ENCODE measurements at places on chromosomes 16 and 17. TPM values are rescaled to one million over a fixed set of nuclear protein-coding genes. Genes with fewer than 3 reads are reported as not detected.
A peak's percentile ranks its signal among the peaks of the same experiment; 100 is the strongest.

Gene NPIPB2
- 10.2 TPM for total RNA-seq

Gene SULT1A4
- total RNA-seq, result 9.5 TPM

GRCh38 chr17:72943826-72944689 lies 148.4 kb downstream of the SLC39A11 start:
- H3K4me1 ChIP-seq, result no peaks in the 10 kb centered on the region
- H3K36me3 ChIP-seq, result no peaks in the 10 kb centered on the region
- H3K4me3 ChIP-seq, result no peak overlapping the region
- no peak overlapping the region for H3K27ac ChIP-seq
- H3K27me3 ChIP-seq, result no peaks in the 10 kb centered on the region

- H3K27ac ChIP-seq, result peak overlapping the region; percentile 14
- no peak overlapping the region for H3K4me3 ChIP-seq
- H3K4me1 ChIP-seq, result no peaks in the 10 kb centered on the region
- H3K27me3 ChIP-seq, result no peaks in the 10 kb centered on the region
Observed at GRCh38 chr16:55471448-55472097, 7.4 kb upstream of the MMP2 start.

DNA sequence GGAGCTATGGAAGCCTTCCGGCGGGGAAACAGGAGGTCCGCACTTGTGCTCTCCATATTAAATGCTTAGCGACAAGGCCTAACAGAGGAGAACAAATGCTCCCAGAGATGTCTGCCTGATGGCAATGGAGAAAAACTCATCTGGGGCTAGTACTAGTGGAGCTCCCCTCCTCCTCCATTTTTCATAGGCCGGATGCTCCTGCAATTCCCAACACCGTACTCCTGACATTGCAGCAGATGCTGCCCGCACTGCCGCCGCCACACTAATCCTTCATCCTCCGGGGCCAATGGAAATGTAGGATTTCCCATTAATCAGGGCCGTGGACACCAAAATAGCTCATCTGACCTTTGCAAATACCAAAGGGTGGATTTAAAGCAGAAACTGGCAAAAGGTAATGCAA lies 27.5 kb downstream of the TOM1L2 start:
- no peaks in the 10 kb centered on the region for H3K36me3 ChIP-seq
- peaks cover 47% of the 10 kb centered on the region for H3K4me1 ChIP-seq
- no peak overlapping the region for H3K27ac ChIP-seq
- no peaks in the 10 kb centered on the region for H3K27me3 ChIP-seq
- no peak for DNase-seq
- no peak overlapping the region for H3K4me3 ChIP-seq

DNA sequence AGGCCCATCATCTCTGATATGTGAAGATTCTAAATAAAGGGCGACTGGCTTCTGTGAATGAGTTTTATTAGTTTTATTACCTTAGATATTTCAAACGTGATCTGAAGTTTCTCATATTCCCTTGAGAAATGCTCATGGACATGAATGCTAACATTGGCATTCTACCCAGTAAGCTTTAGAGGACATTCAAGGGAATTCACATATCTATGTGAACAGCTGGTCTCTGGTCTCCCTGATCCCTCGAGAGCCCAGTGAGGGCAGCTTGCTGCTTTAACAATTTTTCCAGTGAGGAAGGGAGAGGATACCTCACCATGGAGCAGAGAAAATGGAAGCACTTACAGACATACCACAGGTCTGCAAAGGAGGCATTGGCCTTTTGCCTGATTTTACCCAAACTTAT lies 312.7 kb downstream of the CA10 start:
- peaks cover 13% of the 10 kb centered on the region for H3K27me3 ChIP-seq
- H3K27ac ChIP-seq, result no peak overlapping the region
- H3K36me3 ChIP-seq, result no peaks in the 10 kb centered on the region
- H3K4me1 ChIP-seq, result no peaks in the 10 kb centered on the region

DNA sequence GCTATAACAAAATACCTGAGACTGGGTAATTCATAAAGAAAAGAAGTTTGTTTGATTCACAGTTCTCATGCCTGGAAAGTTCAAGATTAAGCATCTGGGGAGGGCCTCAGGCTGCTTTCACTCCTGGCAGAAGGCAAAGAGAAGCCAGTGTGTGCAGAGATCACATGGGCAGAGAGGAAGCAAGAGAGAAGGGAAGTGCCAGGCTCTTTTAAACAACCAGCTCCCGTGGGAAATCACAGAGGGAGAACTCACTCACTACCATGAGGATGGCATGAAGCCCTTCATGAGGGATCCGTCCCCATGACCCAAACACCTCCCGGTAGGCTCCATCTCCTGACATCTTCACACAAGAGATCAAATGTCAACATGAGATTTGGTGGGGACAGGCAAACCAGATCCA lies 501.6 kb downstream of the MAF start:
- H3K4me3 ChIP-seq, result no peak overlapping the region
- DNase-seq, result no peak
- H3K4me1 ChIP-seq, result peaks cover 31% of the 10 kb centered on the region
- H3K36me3 ChIP-seq, result no peaks in the 10 kb centered on the region
- no peaks in the 10 kb centered on the region for H3K27me3 ChIP-seq
- no peak overlapping the region for H3K27ac ChIP-seq

- peaks cover 5% of the 10 kb centered on the region for H3K36me3 ChIP-seq
- no peaks in the 10 kb centered on the region for H3K27me3 ChIP-seq
- no peak for DNase-seq
Observed at GRCh38 chr16:10922328-10923145, 19.7 kb downstream of the DEXI start.

DNA sequence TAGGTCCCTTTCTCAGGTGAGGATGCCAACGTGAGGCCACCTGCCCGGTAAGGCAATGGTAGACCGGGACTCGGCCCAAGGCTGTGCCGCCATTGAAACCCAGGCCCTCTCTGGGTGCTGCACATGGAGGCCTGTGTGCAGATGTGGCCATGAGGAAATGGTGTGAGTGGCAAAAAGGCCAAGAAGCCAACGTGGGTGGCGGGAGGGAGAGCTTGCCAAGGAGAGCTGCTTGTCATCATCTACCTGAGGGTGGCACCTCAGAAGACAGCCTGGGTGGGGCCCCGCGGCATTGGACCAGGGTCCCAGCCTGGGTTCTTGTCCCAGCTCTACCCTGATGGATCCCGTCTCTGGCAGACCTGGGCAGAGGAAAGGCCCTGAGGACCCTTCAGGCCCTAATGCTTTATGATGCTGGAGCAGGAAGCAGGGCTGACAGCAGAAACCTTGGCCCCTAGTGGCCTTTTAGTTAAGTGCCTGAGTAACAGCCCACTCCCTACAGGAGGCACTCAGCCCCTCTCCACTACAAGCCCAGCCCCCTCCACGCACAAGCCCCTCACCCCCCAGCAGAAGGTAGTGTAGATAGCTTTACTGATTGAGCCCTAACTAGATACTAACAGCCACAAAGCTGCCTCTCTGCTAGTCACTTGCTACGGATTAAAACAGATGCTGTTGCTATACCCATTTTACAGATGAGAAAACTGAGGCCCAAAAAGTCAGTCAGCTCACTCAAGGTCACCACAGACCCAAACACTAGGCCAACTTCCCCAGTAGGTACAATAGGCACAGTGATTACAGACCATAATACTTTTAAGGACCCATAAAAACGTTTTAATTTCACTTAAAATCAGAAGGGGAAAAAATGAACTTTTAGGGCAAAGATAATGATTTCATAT lies 26.2 kb upstream of the KIFC3 start:
- H3K27me3 ChIP-seq, result no peaks in the 10 kb centered on the region
- H3K4me1 ChIP-seq, result no peaks in the 10 kb centered on the region
- H3K4me3 ChIP-seq, result no peak overlapping the region
- H3K27ac ChIP-seq, result no peak overlapping the region

GRCh38 chr17:60386147-60387058 lies 5.5 kb downstream of the USP32 start:
- no peaks in the 10 kb centered on the region for H3K36me3 ChIP-seq
- no peak for DNase-seq
- no peaks in the 10 kb centered on the region for H3K27me3 ChIP-seq
- no peak overlapping the region for H3K27ac ChIP-seq
- H3K4me3 ChIP-seq, result no peak overlapping the region
